ENCODE measurements at places on chromosomes 16 and 17.

DNA sequence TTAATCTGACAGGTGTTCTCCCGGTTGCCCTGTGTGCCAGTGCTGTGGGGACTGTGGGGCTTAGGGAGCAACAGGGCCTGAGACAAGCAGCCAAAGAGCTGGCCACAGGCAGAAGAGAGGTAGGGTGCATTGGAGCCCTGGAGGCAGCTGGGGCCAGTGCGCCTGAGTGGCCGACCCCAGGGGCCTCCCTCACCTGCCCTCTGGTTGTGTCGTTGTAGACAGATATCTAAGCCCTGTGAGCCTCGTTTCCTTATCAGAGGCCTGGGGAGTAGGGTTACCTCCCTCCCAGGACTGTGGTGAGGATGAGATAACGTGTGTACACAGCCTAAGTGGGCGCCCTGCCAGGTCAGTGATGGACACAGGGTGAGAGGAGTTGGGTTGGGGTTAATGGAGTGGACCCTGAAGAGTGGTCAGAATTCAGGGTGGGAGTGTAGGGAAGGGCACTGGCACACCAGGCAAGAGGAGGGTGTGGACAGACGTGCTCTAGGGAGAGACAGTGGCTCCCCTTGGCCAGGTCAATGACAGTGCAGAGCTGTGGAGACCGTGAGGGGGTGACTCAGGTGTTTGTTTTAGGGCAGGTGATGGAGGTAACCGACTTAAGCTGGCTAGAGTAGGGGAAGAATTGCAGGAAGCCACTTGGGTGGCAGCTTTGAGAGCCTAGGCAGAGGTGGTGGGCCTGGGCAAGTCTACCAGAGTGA lies 3.4 kb downstream of the NARF start:
- no peak for DNase-seq

DNA sequence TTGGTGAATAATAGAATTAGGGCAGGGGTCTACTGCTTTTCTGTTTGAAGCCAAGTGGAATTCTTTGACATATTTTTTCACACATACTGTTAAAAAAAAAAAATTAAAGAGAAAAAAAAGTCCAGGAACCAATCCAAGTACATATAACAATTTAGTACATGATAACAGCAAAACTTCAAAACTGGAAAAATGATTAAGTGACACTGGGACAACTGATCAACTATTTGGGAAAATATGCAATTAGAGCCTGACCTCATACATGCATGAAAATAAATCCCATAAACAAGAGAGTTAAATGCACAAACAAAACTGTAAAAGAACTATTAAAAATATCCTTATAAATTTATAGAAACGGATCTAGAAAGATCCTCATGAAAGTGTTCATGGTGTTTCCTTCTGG lies 27.7 kb downstream of the BRIP1 start:
- DNase-seq = no peak

GRCh38 chr16:23434380-23434779 lies 18.6 kb downstream of the COG7 start:
- no peak for DNase-seq

DNA sequence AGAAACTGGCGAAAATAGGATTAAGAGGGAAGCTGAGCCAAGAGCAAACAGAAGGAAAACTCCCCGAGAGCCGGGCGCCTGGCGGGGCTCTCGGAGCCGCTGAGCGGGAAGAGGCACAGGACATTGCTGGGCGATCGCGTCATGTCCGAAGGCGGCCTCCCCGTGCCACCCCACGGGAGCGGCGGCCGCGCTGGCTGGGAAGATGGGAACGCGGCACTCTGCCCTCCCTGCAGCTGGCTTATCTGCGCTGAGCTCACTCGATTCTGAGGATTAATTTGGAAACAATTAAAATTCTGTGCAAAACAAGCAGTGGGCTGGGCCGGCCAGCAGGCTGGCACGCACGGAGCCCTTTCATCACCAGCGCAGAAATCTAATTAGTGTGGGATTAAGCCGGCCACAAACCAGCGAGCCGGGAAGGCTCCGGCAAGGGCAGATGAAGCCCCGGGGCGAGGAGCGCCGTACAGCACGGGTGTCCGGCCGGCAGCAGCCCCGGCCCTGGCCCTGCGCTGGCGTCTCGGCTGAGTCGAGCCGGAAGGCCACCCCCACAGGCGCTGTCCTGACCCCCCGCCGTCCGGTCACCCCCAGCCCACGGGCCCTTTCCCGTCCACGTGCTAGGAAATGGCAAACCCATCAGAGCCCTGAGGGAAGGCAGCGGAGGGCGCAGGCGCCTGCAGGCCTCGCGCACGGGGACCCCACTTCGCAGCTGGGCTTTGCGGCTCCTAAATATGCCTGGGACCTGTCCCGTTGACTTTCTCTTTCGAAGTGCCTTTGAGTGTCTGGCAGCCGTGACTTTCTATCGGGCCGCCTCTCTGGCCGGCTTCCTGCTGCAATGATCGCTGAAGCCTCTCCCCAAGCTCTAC lies 37.9 kb downstream of the SOX8 start:
- no peak for DNase-seq

GRCh38 chr17:19787733-19788357 lies 39.7 kb upstream of the ALDH3A1 start:
- DNase-seq = no peak

DNA sequence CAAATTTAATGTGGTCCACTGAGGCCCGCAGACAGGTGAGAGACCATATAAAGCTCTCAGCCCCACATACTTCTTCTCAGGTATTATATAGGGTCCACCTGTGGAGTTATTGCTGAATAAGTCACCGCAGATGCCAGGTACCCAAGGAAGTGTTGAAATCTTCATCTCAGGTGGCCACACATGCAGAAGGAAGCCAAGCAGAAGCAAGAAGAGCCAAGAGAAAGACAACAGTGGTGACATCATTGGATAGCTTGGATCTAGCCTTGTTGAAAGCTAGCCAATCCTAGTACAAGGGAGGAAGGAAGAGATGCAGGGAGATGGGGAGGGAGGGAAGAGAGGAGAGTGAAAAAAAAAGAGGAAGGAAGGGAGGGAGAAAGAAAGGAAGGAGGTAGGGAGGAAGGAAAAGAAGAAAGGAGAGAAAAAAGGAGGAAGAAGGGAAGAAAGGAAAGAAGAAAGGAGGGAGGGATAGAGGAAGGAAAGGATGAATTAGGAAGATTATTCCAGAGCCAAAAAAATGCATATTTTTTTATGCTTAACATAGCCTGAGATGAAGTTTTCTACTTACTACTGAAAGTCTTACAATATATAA lies 12.5 kb downstream of the ADAMTS18 start:
- no peak for DNase-seq

- peak; percentile 50 for DNase-seq
Observed at GRCh38 chr16:86575754-86576557, 2.4 kb upstream of the FOXL1 start.

DNA sequence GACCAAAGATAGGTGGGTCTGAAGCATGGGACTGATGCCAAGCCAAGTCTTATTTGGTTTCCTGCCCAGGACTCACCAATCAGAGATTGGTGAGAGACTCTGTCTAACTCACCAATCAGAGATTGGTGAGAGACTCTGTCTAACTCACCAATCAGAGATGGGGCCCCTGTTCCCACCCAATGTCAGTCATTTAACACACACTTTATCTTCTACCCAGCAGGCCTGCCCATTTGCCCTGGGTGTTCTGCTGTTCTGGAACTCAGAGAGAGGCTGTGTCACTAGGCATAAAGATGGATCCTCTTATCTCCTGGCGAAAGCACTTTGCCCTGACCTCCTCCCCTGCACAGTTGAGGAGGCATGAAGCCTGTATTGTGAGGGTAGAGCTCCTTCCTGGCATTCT lies 5.4 kb upstream of the RHOT1 start:
- DNase-seq = no peak

DNA sequence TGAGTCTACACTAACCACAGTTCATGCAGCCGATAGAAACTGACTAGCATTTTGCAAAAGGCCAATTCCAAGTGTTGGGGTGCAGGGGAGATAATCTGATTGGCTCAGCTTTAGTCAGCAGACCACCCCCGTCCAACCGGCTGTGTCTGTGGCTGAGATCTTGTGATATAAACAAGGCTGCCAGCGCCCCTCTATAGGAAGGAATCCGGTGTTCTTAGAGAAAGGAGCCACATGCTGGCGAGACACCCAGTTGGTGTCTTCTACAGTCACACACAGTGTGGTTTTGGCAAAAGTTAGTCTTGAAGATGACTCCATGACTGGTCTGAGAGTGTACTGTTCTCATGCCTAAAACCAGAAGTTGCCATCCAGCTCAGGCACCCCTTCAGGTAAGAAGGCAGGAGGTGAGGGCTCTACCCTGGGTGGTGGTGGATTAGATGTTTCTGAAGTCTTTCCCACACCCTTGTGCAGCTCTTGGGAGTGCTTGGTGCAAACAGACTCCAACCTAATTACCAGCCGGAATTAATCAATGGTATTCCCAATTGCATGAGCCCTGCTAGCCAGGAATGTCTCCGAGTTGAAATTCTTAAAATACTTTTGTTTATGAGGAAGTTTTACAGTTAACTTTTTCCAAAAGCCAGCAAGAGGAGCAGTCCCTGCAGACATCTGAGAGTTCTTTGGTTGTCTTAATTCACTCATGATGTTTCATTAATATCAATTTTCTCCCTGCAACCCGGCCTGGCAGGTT lies 172.3 kb upstream of the IRX6 start:
- DNase-seq = no peak

- no peak for DNase-seq
Observed at GRCh38 chr16:48963901-48964615, 317.6 kb downstream of the CBLN1 start.

- DNase-seq = peak; percentile 45
Observed at GRCh38 chr17:46818316-46818928, at the start of gene WNT3. TSS of gene WNT3 (minus strand) at chr17:46818692. CDS start at chr17:46818597, 95 bp downstream.

DNA sequence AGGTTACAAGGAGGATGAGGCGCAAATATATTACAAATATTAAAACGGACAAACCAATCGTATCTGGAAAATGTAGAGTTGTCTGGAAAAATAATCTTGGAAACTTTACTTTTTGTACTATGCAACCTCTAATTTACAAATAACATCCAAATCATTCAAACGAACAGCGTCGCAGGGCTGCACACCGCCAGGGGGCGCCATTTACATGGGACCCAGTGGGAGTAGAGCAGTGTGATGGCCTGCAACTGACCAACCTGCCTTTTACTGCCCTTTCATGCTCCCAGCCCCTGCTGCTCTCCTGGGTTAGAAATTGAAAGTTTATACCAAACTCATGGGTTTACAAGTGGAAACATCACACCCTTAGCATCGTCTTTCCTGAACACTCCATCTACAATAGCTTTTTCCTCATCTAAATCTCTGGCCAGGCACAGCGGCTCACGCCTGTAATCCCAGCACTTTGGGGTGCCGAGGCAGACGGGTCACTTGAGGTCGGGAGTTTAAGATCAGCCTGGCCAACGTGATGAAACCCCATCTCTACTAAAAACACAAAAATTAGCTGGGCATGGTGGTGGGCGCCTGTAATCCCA lies 10.0 kb downstream of the PITPNC1 start:
- DNase-seq = peak; percentile 72

- no peak for DNase-seq
Observed at GRCh38 chr17:40854175-40854814, 12.7 kb downstream of the KRT12 start.

Data from activated T-cell treated with anti-CD3 and anti-CD28 coated beads for 48 hours (primary cell).